Activated naive CD8-positive, alpha-beta T cell treated with anti-CD3 and anti-CD28 coated beads, Interleukin-2, amount 10 ng/mL, durations not matched to agents 7 days and 5 days (primary cell): ENCODE measurements at places on chromosomes 5 and 9. TPM values are rescaled to one million over a fixed set of nuclear protein-coding genes. Genes with fewer than 3 reads are reported as not detected.
A peak's percentile ranks its signal among the peaks of the same experiment; 100 is the strongest.

Gene PLAC8L1
- total RNA-seq: not detected

Gene LCN15
- total RNA-seq: not detected

DNA sequence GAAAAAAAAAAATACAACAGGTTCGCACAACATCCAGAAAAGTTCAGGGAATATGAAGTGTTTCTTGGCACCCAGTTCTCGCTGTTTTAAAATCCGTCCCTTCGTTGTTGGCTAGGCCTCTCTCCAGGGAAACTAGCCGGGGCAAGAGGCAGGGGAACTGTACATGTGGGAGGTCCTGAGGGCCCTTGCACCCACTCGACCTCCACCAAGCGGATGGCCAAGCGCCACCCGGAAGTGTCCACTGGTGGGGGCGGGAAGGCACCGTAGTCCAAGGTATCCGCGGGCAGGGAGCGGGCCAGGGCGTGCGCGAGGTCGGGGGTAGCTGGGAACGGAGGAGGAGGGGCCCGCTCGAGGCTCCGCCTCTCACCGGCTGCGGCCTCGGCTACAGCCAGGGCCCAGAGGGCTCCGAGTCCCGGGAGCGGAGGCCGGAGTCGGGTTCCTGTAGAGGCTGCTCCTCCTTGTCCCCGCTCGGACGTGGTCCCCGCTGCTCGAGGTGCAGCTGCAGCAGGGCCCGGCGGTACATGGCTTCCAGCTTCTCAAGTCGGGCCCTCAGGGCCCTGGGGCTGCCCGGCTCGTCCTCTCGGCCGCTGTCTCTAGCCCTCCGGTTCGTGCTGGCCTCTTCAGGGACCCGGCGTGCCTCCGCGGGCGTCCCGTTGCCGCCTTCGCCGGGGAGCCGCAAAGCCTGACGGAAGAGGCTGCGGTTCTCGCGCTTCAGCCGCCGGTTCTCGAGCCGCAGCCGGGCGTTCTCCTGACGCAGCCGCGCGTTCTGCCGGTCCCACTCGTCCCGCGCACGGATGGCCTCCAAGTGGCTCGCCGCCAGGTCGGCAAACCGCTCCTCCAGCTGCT lies 720 bp downstream of the TUSC1 start:
- peak; percentile 32 for DNase-seq

Gene SPAAR
- total RNA-seq: not detected

- no peak for DNase-seq
Observed at GRCh38 chr5:175253597-175253996, 190.4 kb downstream of the DRD1 start.

- no peak for DNase-seq
Observed at GRCh38 chr9:73265876-73266275, 114.2 kb downstream of the ANXA1 start.

Gene ARID3C
- total RNA-seq: not detected

Gene C6
- not detected for total RNA-seq

DNA sequence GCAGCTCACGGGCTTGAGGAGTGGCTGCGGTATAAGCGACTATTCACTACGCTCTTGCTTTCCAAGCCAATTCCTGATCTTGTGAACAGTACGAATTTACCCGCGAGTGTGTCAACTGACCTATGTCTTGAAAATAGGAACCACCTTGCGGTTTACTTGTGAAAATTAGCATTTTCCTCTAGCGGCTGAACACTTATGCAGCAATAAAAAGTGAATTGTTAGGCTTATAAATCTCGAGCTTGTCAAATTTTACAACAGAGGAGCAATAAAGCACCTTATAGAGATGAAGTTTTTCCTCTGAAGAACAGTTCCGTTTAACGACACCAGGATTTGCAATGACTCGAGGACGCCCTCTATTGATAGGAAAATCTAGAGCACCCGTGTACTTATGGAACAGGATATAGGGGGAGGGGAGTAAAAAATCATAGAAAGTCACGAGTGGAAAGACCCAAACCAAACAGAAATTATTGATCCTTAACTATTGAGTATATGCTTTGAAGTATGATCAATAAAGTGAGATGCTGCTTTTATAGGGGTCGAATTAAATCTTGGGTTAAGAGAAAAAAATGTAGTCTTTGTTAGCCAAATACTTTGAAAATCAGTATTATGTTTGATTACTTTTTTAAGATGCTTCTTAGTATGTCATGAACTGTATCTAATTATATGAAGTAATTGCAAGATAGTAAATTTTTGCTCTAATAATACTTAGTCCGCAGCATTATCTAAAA lies 1.9 kb upstream of the RGMB start:
- no peak for DNase-seq

DNA sequence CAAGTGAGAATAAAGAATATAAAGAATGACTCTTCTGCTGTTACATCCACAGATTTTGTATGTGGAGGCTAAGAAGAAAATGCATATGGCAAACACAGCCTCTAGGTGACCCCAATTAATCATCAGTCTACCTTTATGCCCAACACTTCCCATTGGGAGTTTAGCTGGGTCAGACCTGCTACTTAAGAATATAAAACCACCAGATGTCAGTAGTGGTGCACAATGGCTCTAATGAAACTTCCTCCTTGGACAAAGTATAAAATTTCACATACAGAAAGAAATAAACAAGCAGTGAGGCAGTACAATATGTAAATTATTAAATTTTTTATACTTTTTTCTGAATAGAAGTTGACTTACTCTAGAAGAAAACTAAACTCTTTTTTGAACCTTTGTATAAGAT lies 539.9 kb downstream of the BRINP1 start:
- no peak for DNase-seq

GRCh38 chr9:126607731-126608130 lies 6.0 kb upstream of the LMX1B start:
- no peak for DNase-seq

DNA sequence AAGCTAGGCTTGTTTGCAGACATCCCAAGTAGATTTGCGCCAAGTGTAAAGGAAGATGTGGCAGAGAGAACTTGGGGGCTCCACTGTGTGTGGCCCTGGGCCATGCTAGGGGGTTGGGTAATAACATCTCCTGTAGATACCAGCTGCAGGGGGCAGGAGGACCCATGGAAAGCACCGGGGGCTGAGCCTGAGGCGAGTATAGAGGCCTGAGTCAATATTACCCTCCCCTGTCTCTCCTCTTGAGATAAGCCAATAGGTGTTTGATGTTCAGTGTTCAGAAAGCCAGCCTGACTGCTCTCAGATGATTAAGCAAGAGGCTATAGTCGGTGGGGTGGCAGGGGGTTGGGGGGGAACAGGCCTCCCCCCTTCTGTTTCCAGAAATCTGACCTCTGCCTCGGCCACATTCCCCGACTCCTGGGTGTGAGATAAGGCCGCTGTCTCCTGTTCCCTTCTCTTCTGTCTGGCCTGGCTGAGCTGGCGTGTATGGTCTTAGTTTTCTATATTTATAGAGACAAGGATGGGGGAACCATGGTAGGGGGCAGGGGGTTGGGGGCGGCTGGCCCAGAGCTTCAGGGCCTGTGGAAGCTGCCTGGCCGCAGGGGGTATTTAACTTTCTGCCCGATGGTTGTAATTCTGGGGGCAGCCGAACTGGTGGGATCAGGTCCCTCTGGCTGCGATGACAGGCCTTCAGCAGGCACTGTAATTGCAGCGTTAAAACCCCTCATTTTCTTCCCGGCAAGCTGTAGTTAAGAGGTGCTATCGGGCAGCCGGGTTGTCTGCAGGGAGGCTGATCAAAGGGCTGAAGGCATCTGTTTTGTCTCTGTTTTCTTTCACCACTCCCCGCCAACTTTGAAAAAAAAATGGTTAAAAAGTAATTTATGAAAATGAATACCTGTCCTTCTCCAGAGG lies 292.0 kb downstream of the NSG2 start:
- DNase-seq: no peak

Gene SLC36A3
- not detected for total RNA-seq

Gene INSYN2B
- not detected for total RNA-seq

Gene LCN9
- total RNA-seq: not detected

Gene ARL14EPL
- not detected for total RNA-seq

GRCh38 chr9:122088880-122089706 lies 4.0 kb downstream of the TTLL11 start:
- no peak for DNase-seq

Gene FAM114A2
- total RNA-seq: 25.8 TPM

DNA sequence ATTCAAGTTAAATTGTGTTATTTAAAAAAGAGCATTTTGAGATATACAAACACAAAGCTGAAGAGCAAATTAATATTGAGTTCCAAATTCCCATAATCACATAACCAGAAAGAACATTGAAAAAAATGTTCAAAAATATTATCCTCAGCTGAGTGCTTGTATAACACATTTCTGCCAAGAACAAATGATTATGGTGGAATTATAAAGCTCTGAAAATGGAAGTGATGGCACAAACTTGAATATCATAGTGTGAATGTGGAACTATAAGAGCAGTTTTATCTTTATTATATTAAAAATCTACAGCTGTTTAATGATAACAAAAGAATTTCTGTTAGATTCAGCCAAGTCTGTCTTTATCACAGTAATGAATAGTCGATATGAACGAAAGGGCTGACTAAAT lies 117.8 kb downstream of the MEF2C start:
- DNase-seq: no peak

DNA sequence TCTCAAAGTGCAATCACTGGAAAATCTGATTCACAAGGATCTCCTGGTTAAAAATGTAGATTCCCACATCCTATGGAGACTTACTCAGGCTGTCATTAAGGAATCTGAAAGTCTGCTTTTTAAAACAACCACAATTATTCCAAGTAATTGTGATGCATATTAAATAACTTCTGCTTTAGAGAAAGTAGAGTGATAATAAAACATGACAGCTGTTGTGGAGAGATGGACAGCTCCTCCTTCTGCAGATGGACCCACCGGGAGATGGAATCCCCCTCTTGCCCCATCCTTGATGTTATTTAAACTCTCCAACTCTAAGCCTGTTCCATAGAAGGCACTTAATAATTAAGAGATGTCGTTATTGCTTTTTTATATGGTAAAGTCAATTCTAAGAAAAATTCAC lies 802.2 kb downstream of the CDH12 start:
- DNase-seq: no peak

- DNase-seq: no peak
Observed at GRCh38 chr5:126561908-126562307, 33.1 kb downstream of the ALDH7A1 start.

Gene ZNF474
- 0.30 TPM for total RNA-seq

DNA sequence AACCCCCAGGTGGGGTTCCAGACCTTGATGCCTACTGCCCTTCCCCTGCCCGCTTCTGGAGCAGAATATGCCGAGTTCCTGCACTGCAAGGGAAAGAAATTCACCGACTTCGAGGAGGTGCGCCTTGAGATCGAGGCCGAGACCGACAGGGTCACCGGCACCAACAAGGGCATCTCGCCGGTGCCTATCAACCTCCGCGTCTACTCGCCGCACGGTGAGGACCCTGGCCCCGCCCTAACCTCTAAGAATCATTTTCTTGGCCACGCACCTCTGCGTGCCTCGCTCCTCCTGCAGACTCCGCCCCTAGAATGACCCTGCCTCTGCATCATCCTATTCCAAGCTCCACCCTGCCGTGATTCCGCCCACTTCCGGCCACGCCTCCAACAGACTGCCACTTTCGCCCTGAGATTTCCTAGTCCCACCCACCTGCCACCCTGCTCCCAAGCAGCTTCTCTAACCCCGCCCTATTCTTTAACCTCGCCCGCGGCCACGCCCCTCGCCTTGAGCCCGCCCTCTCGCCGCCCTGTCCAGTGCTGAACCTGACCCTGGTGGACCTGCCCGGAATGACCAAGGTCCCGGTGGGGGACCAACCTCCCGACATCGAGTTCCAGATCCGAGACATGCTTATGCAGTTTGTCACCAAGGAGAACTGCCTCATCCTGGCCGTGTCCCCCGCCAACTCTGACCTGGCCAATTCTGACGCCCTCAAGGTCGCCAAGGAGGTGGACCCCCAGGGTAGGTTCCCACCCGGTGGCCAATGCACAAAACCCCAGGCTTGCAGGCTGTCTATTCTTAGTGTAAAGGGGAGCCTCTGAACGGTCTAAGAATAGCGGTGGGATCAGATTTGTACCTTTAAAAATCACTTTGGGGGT lies 15.6 kb downstream of the DNM1 start:
- DNase-seq: peak; percentile 93

GRCh38 chr9:4927701-4928100 lies 57.4 kb upstream of the JAK2 start:
- DNase-seq: no peak

DNA sequence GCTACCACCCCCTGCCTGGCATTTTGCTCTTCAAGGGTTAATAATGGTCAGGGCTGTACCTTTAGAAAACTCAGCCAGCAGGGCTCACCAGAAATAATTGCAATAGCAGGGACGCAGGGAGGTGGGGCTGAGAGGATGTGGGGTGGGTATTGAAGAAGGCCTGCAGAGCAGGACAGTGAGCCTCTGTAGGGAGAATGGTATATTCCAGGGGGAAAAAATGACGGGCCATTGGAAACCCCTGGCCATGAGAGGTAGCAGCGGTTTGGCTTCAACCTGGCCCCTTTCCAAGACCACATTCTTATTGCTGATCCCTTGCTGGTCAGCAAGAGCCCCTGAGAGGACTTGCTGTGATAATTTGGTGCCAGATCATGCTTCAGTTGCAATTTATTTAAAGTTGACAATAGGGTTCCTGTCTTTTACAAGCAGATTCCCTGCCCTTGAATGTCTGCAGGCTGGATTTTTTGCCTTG lies 36.7 kb upstream of the CTNNA1 start:
- DNase-seq: no peak

DNA sequence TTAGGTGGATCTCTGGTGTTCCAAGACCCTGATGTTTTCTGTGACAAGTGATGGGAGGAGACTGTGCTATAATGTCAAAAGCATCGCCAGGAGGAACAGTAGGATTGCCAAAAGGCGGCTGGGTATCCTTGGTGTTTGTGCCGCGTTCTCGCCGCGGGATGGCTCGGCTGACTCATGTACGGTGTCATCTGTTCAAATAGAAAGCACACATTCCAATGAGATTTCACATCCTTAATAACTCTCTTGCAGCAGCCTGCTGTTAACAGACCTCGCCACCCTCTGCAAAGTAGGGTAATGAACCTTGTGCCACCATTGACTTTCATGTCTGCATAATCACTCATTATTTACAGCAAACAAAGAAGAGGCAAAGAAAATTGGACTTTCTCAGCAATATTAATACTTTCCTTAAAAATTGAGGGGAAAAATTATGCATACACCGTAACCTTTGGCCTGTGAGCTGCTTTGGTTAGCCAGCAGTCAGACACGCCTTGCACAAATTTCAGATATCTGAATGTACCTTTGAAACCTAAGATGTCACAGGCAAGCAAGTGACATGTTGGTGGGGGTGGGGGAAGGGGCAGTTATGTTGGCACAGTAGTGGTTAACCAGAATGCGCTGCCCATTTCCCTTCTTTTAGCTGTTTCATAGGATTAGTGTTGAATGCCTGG lies 289.4 kb downstream of the EFNA5 start:
- DNase-seq: no peak

DNA sequence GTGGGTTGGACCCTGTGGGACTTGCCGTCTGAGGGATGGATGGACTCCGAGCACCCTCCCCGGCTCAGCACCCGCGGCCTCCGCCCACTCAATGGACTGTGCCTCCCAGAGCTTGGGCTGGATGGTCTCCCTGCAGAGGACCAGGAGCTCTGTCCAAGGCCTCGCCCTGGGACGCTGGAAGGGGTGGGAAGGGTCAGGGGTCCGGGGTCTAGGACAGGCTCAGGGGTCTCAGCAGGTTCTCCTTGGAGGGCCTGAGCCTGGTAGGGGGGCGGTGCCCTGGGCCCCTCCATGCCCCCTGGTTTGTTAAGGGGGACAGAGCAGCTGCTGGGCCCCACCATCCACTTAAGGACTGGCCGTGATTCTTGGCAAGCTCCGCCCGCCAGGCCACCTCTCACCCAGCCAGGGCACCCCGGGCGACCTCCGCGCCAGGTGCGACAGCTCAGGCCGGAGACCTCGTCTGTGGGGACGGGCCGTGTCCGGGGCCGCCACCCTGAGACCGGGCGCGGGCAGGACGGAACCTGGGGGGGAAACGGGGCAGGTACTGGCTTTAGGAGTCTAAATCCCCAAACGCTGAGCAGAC lies 29.2 kb downstream of the EXOC3 start:
- DNase-seq: no peak
